ENCODE measurements at places on chromosomes 7 and 10.

GRCh38 chr7:101739775-101740398, 77.5 kb upstream of the CUX1 start:
- DNase-seq = no peak

- DNase-seq = no peak
Observed at GRCh38 chr10:95785317-95785716, 29.4 kb downstream of the ENTPD1 start.

- DNase-seq = no peak
Observed at GRCh38 chr10:94524146-94524545, 21.4 kb upstream of the HELLS start.

DNA sequence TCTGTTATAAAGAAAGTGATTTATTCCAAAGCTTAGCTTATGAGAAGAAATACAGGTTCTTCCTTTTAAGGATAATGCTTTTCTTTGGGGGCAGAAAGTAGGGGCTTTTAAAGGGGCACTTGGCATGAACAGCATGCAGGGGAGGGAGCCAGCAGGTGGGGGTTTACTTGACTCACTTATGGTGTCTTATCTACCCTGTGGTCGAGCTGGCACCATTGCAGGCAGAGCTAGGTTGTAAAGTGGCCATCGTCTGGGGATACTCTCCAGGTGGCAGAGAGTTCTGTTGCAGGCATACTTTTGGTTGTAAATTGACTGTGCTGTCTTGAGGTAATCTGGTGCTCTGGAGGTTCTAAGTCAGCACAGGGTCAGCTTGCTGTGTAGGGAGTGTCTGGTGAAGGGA, 26.3 kb upstream of the IFRD1 start:
- no peak for DNase-seq

GRCh38 chr7:107959527-107959898, 43.4 kb downstream of the LAMB1 start:
- no peak for DNase-seq

GRCh38 chr7:121954803-121955202, 81.8 kb downstream of the PTPRZ1 start:
- no peak for DNase-seq

DNA sequence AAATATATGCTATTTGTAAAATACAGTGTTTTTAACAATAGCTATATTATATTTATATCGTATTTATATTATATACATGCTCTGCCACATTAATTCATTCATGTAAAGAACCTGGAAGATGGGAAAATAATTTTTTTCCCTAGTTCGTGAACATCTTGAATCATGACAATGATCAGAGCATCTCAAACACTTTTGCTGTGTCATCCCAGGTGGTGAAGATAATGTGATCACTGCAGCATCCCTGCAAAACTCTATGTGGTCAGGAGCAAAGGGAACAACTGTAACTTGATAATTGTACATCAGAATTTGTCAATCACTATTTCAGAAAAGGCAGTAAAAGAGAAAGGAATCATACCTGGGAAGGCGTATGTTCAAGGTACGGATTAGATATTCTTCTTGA, 39.3 kb downstream of the RAPGEF5 start:
- DNase-seq = no peak

GRCh38 chr10:91298224-91298871, 77.9 kb downstream of the PCGF5 start:
- peak; percentile 87 for DNase-seq

- DNase-seq = no peak
Observed at GRCh38 chr7:34430456-34430855, 227.6 kb upstream of the NPSR1 start.

DNA sequence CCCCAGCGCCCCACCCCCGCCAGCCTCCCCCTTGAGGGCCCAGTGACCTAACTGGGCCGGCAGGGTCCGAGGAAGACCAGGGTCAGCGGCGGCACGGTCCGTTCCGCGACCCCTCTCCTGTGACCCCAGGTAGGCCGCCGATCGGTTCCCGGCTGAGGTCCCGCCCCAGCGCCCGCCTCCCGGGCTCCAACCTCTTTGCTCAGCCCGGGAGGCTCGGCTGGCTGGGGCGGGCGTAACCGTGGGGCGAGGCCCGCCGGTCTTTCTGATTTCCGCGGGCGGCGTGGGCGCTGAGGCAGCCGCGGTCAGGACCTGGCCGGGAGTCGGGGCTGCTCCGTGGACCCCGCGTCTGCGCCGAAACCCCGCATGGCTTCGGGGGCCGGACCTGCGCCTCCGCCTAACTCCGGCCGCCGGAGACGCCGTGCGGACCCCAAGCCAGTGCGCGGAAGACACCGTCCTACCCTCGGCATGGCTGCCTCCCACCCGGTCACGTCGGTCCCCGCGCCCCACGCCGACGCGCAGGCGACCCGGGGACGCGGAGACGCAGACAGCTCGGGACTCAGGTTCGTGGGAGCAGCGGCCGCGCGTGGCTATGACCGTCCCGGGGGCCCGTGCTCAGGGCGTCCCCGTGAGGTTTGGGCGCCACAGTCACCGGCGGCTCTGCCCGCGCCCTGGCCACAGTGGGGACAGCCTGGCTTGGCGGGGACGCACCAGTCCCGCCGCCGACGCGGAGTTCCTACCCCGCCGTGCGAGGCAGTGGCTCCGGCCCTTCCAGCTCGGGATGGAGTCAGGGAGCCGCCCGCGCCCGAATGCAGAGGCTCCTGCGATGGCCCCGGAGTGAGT, 1.0 kb upstream of the VENTX start:
- no peak for DNase-seq

DNA sequence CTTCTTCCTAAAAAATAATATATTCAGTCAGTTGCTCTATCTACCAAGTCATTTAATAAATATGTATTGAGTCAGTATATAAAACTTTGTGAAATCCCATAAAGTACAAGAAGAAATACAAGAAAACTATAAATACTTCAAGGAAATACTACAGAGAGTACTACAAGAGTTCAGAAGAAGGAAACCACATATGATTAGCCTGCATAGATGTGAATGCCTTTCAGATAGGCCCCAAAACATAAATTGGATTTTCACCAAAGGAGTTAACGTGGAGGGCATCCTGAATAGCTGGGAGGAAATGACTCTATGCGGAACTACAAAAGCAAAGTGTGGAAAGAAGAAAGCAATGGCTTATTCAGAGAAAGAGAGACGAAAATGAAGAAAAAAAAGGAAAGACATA, 120.1 kb downstream of the LRRN3 start:
- no peak for DNase-seq

DNA sequence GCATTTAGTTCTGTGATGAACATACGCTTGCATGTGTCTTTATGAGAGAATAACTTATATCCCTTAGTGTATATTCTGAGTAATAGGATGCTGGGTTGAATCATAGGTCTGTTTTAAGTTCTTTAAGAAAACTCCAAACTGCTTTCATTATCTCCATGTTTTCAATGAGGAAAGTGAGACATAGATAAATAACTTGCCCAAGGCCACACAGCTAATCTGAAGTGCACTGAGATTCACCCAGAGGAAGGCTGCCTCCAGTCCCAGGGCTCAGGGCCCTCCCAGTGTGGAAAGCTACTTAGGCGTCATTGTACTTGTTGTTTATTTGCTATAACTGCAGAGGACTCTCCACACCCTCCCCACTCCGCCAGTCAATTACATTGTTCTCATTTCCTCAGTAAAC, 126.7 kb downstream of the INHBA start:
- DNase-seq = no peak

DNA sequence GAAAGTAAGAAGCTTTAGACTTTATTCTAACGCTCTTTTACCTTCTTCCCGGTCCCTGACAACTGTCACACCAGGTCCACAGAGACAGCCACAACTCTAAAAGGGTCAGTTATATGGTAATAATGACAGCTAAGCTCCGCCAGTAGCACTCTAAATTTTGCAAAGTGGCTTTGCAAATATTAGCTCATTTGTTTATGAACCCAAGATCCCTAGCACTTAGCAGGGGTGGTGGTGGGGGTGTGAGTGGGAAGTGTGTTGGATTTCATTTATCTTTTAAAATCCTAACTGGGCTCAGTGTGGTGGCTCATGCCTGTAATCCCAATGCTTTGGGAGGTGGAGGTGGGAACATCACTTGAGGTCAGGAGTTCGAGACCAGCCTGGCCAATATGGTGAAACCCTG, 34.8 kb upstream of the SDK1 start:
- no peak for DNase-seq

DNA sequence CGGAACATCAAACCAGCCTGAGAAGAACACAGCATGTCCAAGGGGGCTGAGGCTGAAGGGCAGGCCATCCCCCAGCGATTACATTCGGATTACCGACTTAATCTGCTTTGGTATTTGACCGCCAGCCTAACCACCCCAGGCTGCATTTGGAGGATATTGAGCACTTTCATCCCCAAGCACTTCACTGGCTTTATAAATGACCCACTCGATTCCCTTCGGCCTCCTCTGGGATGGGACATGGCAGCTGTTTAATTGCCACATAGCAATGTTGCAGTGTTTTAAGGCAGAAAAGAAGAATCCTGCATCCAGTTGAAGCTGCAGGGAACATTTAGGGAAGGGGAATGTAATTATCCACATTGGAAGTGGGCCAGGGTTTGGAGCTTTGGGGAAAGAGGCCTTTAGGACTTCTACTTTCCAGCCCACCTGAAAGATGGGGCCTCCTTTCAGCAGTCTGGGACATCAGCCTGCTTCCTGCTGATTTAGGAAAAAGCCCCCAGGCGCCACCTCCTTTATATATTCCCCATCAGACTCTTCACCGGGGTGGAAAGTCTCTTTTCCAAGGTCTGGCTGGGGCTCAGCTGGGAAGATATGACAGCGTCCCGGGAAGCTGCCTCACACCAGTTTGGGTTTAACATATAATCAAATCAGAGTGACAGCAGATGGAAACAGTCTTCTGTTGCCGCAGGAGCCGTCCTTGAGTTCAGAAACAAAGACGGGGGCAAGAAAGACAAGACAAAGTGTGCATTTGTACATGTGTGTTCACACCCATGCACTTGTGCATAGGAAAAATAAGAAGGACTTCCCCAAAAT, 9.2 kb downstream of the DPCD start:
- no peak for DNase-seq

- DNase-seq = no peak
Observed at GRCh38 chr7:20157456-20157855, 59.7 kb downstream of the MACC1 start.

GRCh38 chr7:64876792-64877713, 26.0 kb upstream of the ZNF273 start:
- peak; percentile 79 for DNase-seq

DNA sequence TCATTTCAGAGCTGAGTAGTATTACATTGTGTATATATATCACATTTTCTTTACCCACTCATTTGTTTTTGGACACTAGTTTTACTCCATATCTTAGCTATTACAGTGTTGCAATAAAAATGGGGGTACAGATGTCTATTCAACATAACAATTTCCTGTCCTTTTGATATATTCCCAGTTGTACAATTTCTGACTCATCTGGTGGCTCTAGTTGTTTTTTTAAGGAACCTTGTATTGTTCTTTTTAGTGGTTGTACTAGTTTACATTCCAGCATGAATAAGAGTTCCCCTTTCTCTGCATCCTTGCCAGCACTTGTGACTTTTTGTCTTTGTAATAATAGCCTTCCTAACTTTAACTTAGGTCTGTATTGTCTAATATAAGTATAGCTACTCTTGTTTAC, 739.9 kb downstream of the XPNPEP1 start:
- DNase-seq = no peak

DNA sequence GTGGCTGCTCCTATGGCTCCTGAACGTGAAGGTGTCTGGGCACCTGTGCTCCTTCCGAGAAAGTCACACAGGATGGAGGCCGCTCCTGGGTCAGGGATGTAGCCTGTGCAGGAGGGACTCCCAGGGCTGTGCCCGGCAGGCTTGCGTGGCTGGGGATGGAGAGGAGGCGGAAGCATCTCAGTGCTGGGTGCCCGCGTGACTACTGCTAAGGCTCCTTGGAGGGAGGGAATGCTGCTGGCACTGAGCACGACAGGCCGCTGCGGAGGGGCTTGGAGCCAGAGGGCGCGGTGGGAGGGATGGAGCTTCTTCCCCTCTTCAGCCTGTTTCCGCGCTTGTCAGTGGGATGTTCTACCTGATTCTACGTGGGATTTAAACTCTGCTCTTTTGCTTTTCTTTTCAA, 35.0 kb downstream of the ADCY1 start:
- DNase-seq = no peak

DNA sequence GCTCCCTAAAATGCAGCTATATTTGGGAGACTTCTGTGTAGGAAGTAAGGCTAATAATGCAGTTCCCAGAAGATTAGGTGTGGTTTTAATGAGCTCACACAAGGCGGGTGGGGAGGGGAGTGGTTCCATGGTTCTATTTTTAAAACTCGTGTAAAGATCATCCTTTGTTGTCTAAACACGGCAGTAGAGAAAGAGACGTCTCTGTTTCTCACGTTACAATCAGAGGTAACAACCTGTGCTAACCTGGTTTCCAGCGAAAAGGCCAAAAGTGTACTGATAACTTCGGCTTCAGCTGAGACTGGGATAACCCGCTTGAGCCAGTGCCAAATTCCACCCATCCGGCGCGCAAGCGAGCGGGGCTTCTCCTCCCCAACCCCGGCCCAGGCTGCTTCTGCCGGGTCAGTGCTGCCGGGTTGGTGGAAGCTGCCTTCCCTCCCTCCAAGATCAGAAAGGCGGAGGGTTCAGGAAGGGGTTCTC, 2.5 kb upstream of the MAP3K8 start:
- DNase-seq = no peak

GRCh38 chr7:44326261-44327125, 1.1 kb upstream of the CAMK2B start:
- no peak for DNase-seq

- no peak for DNase-seq
Observed at GRCh38 chr7:97731736-97732564, at the start of gene TAC1. Gene TAC1, plus strand, starts transcription at chr7:97732086. Its CDS starts 527 bp downstream, at chr7:97732613.

GRCh38 chr7:18504965-18505364, 9.4 kb downstream of the HDAC9 start:
- no peak for DNase-seq

DNA sequence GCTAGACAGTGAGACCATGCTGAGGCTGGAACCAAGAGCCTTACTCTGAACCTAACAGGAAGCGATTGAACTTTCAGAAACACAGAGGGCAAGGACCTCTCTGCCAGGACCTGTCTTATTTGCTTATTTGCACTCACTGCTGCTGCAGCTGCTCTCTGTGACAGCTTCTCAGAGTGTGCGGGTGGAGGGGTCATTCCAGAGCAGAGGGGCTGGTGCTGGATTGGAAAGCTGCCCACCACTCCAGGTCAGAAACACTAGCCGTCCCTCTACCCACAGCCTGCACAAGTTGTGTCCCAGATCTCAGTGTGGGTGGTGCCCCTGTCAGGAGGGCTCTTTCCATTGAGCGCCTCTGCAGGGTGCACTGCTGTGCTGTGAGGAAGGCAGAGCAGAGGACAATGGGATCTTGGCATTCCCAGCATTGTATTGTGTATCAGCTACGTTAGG, 126.2 kb downstream of the CCNY start:
- no peak for DNase-seq

- no peak for DNase-seq
Observed at GRCh38 chr7:12709726-12710502, 22.5 kb downstream of the ARL4A start.

GRCh38 chr10:106189292-106189691, 975.2 kb downstream of the SORCS1 start:
- no peak for DNase-seq

Measured in activated T-cell treated with anti-CD3 and anti-CD28 coated beads, Interleukin-2, amount 50 U/mL, for 24 hours (primary cell).